ENCODE measurements at places on chromosomes 16 and 17. TPM values are rescaled to one million over a fixed set of nuclear protein-coding genes. Genes with fewer than 3 reads are reported as not detected.
A peak's percentile ranks its signal among the peaks of the same experiment; 100 is the strongest.

Gene OR1A2
- not detected for total RNA-seq

Gene CSH2
- not detected for total RNA-seq

Gene HS3ST3B1
- total RNA-seq = 13.1 TPM

GRCh38 chr17:12588531-12588930 lies 77.2 kb upstream of the MYOCD start:
- DNase-seq = no peak

DNA sequence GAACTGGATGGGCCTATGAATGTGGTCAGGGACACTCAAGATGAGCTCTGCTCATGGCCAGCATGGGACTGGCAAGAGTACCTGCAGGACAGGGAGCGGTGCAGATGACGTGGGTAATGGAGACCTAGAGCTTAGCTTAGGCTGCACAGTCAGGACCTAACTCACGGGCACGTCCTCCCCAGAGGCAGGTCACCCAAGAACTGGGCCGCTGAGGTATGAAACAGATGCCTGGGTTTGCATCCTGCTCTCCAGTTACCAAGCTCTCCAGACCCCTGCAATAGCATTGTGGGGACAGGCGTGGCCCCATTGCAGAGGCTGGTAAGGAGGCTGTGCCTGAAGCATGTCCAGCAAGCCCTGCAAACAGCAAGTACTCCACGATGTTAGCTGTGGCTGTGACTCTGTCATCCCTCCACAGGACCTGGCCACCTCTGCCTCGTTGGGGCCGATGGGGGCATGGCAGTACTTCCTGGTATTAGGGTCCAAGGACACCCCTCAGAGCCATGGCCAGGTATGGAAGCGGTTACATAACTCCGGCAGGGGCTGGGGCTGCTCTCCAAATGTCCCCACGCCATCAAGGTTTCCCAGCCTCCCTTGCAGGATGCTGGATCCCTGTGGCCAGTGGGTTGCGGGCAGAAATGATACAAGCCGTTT lies 37.5 kb upstream of the RBFOX3 start:
- DNase-seq = no peak

- no peak for DNase-seq
These were observed 42.5 kb downstream of the ST3GAL2 start for GRCh38 chr16:70396246-70396904.

- no peak for DNase-seq
These were observed 4.1 kb downstream of the TMEM208 start for GRCh38 chr16:67230809-67231660.

GRCh38 chr17:82302991-82303943 lies 14.1 kb downstream of the CD7 start:
- no peak for DNase-seq

- DNase-seq = peak; percentile 83
These were observed 17.3 kb upstream of the WFDC1 start for GRCh38 chr16:84277244-84277823.
